ENCODE measurements at places on chromosomes 6 and 20.

GRCh38 chr6:68082086-68082485, 553.0 kb upstream of the ADGRB3 start:
- DNase-seq = no peak

DNA sequence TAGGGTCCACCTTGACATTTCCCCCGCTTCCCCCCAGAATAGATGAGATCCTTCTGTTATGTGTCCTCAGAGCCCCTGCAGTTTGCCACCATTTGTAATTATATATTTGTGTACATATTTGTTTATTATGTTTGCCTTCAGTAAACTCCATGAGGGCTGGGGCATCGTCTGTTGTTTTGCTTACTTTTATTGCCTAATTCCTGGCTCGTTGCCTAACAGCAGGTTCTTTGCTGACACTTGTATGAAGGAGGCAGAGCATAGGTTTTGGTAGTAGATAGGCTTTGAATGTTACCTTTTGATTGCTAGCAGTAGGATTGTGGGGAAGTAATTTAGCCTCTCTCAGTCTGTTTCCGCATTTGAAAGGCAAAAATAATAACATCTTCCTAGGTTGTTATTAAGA, 9.9 kb downstream of the MAP3K4 start:
- DNase-seq = no peak

DNA sequence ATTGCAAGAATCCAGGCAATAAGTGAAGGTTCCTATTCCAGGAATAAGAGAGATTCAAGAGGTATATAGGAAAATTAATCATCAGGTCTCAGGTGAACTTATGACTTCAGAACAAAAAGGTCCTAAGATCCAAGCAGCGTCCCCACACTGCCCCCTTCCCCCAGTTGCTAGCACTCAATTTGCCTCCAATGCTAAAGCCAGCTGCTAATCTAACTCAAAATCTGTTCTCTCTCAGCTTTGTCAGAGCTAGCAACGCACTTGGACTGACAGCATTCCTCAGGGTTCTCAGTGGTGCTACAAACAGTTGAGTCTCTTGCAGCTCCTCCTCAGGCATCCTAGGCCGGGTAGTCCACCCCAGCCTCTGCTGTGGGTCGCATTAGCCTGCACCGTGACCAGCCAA, 148.3 kb downstream of the RFX6 start:
- DNase-seq = peak; percentile 1

- no peak for DNase-seq
Observed at GRCh38 chr6:166955865-166956443, 396 bp downstream of the RNASET2 start.

DNA sequence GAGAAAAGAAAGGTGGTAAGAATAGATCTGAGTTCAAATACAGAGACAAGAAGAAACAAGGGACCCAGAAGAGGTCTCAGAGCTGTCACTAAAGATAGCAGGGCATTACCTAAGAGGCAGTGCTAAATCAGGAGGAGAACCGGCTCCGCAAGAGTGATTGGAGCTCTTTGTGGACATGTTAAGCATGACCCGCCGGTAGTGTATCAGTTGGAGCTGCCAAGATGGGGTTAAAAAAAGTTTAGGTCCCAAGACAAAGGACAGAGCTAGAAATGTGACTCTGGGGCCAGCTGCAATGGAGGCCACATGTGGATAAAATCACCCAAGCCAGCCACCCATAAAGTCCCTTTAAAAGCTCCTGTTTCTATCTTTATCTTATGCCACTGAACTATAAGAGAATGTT, 93.4 kb downstream of the MBOAT1 start:
- DNase-seq = no peak

DNA sequence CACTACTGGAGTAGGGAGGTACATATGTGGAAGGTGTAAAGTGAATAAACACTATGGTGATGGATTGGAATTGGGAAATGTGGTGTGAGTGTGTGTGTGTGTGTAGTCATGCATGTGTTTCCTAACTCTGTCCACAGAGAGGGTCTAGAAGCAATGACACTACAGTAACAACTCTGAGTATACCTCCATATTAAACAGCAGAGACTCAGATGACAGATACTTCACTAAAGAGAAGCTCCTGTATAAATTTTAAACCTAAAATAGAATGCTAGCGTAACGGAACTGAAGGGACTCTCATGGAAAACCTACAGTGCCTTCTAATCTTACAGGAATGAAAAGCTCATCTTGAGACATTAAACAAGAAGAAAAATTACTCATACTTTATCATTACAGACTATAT, 150.5 kb downstream of the SLC16A10 start:
- DNase-seq = peak; percentile 18

DNA sequence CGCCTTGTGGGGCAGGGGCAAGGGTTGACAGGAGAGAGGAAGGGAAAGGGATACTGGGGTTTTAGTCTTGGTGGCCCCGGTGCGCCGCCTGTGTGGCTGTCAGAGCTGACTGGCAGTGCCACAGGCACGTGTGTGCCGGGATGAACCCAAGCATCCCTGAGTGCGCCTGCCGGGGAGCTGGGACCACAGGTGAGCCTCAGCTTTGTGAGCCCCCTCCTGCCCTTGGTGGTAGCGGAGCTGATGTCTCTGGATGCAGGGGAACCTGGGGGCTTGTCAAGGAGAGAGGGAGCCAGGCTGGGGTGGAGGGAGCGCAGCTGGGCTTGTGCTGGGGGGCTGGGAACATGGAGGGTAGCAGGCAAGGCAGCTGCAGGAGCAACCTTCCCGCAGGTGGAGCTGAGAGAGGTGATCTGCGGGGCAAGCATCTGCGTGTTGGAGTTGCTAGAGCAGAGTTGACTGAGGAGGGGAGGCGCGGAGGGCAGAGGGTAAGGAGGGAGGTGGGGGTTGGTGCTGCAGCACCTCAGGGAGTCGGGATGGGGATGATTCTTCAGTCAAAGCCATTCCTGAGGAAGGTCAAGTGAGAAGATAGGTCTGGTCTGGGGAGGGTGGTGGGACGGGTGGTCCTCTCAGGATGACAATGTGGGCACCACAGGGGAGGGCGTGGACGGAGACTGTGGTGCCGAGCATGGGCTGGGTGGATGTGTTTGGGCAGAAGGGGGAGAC, 28.1 kb downstream of the PYGB start:
- no peak for DNase-seq

GRCh38 chr20:15236812-15237211, 899.4 kb upstream of the FLRT3 start:
- DNase-seq = peak; percentile 63

DNA sequence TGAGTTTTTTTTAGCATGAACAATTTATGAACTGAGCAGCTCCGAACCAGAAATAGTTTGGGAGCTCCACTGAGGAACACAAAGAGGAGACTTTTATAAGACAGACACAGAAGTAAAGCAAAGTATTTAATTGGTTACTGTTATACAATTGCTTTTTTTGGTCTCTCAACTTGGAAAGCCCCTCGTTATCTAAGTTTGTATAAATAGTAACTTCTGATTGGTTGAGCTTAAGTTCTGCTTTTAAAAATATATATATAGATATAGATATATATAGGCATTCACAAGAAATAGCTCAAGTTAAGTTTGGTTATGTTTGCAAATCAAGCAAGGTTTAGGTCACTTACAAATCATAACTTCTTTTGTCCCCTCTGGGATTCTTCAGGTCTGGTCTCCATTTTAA, 20.2 kb upstream of the NCR2 start:
- DNase-seq = no peak

DNA sequence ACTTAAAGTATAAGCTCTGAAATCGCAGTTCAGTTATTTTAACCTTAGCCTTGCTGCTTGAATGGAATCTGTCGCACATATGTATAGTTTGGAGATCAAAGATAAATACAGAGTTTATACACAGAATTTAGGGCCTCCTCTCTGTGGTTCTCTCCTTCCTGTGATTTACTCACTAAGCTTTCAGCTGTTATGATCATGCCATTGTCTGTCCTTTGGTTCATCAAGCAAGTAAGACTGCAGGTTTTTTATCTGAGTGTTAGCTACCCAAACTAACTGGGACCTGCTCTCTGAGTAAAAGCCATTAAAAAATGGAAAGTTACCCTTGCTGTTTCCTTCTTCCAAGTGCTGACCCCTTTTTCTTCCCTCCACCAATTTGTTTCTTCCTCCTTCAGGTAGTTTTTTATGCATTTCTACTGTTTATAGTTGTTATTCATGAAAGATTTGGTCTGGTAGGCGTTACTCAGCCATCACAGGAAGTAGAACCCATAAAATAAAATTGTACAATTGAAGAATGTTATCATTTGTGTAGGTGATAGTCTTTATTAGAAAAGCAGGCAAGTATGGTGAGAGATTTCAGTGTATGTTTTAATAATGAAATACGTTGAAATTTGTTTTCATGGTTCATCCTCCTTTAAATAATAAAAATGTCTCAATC, 33.7 kb upstream of the SUMO4 start:
- DNase-seq = no peak

DNA sequence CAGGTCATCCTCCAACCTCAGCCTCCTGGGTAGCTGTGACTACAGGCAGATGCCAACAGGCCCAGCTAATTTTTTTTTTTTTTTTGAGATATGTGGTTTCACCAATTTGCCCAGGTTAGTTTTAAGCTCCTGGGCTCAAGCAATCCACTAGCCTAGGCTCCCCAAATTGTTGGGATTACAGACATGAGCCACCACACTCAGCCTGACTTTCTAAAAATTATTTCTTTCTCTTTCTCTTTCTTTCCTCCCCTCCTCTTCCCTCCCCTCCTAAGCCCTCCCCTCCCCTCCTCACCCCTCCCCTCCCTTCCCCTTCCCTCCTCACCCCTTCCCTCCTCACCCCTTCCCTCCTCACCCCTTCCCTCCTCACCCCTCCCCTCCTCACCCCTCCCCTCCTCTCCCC, 127.3 kb downstream of the BTBD3 start:
- no peak for DNase-seq

DNA sequence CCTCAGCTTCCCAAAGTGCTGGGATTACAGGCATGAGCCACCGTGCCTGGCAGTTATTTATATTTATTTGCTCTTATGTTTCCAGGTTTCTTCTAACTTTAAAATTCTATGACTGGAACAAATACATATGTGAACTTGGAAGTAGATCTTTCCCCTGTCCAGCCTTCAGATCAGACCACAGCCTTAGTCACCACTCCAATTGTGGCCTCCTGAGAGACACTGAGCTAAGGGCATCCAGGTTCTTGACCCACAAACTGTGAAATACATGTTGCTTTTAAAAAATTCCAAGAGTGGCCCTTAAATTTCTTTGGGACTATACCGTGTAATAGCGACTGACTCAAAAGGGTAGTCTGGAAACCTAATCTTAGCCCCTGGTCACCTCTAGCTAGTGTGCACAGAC, 1.5 kb upstream of the ADGRG6 start:
- no peak for DNase-seq

DNA sequence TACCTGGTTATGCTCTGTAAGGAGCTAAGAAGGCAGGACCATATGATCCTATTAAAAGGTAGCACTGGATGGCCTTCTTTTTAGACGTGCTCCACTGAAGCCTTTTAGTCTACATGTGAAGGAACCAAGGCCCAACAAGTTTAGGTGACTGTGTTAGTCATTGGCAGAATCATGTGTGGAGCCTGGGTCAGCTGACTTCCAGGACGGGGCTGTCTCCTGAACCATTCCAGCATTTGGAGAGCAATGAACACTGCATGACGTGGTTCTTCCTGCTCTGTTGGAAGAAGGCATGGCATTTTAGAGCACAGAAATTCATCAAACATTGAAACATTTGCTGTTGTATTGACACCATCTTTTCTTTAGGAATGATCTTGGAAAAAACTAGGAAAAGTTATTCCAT, 87.8 kb upstream of the TIAM2 start:
- DNase-seq = no peak

DNA sequence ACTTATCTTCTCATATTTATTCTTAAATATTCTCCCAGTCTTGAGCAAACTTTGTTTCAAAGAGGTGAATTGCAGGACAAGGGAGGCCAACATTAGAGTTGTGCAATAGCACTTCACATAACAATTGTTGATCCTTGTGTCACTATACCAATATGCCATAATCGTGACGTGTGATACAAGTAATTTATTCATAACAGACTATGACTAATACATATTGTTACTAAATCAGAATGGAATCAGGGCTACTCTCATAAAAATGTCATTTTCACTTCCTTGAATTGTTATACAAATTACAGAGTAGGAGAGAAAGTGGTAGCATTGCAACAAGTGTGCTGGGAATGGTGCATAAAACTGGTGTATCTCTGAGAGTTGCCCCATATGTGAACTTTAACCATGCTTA, 37.2 kb upstream of the PLCB1 start:
- peak; percentile 63 for DNase-seq

DNA sequence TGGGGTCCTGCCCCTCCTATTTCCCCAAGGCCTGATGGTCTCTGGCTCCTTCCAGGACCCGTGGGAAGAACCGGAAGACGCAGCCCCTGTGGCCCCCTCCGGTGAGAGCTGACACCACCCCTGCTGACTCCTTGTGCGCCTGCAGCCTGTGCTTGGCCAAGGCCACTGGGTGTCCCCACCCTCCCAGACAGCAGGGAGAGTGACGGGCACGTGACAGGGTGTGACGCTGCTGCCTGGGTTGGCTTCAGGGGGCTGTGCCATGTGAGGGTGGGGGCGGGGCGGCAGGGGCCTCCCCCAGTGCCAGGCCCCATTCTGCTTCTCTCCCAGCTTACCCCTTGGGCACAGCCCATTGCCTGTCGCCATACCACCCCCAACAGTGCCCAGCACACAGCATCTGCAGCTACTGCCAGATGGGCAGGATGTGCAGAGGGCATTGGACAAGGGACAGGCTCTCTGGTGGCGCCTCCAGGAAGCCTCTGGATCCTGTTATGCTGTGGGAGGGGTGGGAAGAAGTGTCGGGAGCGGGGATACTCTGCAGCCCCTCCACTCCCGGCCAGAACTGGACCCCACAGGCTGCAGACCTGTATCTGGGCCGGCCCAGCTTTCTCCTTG, 2.9 kb downstream of the BIRC7 start:
- no peak for DNase-seq

DNA sequence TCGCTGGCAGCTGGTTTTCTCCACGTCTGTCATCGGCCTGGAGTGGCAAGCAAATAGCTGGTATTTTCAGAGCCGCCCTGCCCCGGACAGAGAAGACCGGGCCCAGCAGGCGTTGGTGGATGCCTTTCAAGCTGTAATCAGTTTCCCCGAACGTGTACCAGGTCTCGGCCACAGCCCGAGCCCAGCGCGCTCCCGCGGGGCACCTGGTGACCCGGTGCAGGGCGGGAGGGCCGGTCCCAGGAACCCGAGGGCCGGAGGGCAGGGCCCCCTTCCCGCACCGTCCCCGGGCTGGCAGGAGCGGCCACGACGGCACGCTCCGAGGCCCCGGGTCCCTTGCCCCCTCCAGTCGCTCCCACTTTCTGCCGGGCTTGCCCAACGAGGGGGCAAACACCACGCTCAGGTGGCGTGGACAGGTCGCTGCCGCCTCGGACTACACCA, 348 bp upstream of the PYGB start:
- DNase-seq = no peak

GRCh38 chr20:1894951-1895673, at the start of gene SIRPA:
TSS of gene SIRPA (plus strand) at chr20:1895407. CDS start at chr20:1895448, 41 bp downstream.
- peak; percentile 79 for DNase-seq

DNA sequence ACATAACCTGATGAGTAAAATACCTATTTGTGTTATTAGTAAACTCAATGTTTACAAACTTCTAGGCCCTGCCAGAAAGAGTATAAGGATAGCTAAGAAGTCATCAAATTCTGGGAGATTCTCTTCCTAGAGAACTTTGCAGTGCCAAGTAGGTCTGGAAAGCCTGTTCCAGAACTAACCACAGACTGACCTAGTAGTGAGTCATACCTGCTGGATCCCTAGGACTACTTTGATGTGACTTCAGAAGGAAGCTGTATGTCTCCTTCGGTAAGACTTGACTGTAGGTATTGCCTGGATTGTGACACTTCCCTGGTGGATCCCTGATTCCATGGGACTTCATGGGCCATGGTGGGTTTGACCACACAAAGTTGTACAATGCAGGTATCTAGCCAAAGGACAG, 131.7 kb downstream of the DNAH8 start:
- peak; percentile 4 for DNase-seq

- no peak for DNase-seq
Observed at GRCh38 chr20:34776177-34776576, 49.3 kb downstream of the NCOA6 start.

Measured in EH (cell line).